Daoy (cell line): ENCODE measurements at places on chromosomes 11 and 22.

DNA sequence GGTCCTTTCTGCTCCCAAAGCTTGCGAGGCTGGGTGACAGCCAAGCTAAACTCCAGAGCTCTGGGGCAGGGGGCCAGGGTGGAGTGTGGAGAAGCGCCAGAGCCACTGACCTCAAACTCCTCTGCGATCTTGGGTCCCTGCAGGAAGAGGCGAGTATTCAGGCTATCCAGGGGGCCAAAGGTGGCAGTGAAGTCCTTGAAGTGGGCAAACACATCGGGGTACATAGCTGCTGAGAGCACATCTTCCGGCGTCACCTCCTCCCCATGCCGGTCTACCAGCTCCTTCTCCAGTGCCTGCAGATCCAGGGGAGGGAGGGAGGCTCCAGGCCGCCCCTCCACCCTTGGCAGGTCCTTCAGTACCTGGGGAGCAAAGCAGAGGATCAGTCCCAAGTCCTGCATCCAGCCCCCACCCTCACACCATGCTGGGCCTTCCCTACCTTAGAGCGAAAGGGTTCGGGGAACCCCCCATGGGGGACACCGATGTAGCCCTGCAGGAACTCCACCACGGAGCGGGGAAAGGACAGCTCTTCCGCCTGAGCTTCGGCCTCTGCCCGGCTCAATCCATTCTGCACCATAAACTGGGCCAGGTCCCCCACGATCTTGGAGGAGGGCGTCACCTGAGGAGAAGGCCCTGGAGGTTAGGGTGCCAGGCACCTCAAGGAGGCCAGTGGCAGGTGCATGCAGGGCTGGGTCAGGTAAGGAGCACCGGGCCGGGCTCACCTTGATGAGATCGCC is 6.4 kb downstream of the RCE1 start:
- no peak for DNase-seq

DNA sequence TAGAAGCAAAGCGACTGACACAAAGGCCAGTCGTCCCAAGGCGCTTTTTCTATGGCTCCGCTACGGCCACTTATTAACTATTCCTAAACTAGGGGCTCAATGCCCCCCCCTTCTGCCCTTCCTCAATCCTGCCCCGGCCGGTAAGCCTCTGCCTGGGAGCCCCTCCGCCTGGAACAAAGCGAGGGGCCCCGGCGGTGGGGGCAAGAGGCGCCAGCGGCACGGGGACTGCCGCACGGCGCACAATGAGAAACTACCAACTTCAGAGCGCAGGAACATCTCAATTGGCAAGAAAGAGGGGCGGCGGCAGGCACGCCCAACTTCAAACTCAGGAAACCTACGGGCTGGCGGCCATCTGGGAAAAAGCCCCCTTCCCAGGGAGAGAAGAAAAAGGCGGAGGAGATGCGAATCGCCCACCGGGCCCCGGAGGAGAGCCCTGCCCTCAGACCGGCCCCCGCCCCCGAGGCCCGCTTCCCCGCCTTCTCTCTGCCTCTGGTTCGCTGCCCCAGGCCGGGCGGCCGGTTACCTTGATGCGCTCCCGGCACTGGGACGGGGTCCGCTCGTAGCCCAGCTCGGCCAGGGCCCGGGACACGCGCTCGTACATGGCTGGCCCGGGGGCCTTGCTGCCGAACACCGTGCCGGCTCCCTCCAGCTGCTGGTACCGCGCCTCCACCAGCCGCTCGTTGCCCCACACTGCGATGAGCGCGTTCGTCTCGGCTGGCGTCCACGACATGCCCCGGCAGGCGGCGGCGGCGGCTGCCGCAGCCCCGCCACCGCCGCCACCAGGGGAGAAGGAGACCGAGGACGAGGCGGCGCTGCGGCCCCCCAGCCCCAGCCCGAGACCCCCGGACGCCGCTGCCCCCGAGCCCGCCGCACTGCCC is 619 bp downstream of the MSANTD2 start:
- DNase-seq = peak; percentile 41

DNA sequence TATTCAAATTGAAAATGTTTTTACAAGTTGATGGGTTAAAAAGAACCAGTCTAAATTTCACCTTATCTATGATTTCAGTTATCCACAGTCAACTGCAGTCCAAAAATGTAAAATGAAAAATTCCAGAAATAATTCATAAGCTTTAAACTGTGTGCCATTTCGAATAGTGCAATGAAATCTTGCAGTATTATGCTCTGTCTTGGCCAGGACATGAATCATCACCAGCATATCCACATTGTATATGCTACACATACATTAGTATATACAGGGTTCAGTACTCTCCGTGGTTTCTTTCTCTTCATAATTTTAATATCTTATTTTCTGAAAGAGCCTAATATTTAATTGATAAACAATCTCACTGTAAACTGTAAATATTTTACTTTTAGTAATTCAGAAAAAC is 45.9 kb downstream of the ARHGAP32 start:
- DNase-seq = no peak

DNA sequence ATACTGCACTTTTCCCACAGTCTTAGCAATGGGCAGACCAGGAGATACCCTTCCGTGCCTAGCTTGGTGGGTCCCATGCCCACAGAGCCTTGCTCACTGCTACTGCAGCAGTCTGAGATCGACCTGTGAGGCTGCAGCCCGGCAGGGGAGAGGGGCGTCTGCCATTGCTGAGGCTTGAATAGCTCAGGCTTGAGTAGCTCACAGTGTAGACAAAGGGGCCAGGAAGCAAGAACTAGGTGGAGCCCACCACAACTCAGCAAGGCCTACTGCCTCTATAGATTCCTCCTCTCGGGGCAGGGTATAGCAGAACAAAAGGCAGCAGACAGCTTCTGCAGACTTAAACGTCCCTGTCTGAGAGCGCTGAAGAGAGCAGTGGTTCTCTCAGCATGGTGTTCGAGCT is 118.1 kb downstream of the BARX2 start:
- DNase-seq = no peak

DNA sequence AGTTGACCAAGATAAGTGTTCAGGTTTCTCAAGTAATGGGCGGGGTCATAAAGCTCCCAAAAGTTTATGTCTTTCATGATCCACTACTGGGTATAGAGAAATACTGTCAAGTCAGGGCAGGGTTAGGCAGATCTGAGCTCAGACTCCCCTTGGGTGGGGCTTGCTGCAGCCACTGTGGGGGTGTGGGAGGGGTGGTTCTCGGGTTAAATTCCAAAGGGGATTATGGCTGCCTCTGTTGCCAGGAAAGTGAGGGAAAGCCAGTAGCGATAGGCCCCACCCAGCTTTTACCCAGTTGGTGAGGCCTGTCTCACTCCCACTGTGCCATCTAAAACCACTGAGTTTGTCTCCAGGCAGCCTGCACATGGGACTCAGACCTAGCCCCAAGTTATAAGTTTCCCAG is 37.8 kb downstream of the DLG2 start:
- DNase-seq = no peak

DNA sequence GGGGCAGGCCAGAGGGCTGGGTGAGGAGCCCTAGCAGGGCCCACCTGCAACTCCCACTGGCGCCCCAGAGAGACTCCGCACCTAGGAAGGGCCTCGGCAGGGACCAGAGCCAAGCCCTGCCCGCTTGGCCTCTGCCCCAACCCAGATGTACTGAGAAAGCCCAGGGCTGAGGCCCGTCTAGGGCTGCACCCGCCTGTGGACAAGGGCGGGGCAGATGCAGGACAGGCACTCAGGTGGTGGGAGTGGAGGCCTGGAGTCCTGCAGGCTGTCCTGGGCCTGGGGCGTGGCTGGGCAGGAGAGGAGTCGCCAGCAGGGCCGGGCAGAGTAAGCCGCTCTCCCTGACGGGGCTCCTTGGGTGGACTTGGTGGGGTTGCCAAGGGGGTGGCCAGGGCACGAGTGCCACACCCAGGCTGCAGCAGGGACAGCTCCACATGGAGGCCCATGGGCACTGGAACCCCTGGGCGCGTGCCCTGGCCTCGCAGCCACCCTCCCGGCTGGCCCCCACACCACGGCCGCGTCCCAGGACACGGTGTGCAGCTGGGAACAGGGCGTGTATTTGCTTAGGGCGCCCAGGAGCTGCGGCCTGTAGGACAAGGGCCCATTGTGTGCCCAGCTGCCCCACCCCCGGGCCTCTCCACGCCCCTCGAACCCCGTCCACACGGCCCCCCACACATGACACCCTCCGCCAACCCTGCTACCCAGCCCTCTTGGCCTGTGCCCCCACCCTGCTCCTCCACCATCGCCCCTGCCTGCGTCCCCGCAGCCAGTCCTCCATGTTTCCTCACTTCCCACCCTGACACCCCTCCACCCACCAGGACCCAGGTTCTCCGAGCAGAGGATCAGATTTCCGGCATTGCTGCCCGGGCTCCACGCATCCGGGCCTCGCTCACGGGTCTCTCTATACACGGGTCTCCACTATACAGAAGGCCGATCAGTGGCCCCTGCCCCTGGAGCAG is 11.3 kb upstream of the PIM3 start:
- no peak for DNase-seq

GRCh38 chr11:109209572-109209971 is 212.4 kb upstream of the C11orf87 start:
- DNase-seq = no peak

- DNase-seq = no peak
These were observed 10.2 kb downstream of the LRRC74B start for GRCh38 chr22:21055880-21056319.

GRCh38 chr11:1305063-1305495 is 4.4 kb downstream of the TOLLIP start:
- no peak for DNase-seq

GRCh38 chr11:132898676-132899075 is 633.6 kb downstream of the OPCML start:
- DNase-seq = peak; percentile 27

- peak; percentile 44 for DNase-seq
These were observed 5.2 kb upstream of the ZC3H12C start for GRCh38 chr11:110087812-110088534.

GRCh38 chr11:8596504-8597046 is 2.5 kb upstream of the STK33 start:
- no peak for DNase-seq

GRCh38 chr22:17912945-17913721 is 111.2 kb downstream of the MICAL3 start:
- DNase-seq = no peak

- DNase-seq = no peak
These were observed 50.2 kb downstream of the GAB4 start for GRCh38 chr22:16957781-16958180.

DNA sequence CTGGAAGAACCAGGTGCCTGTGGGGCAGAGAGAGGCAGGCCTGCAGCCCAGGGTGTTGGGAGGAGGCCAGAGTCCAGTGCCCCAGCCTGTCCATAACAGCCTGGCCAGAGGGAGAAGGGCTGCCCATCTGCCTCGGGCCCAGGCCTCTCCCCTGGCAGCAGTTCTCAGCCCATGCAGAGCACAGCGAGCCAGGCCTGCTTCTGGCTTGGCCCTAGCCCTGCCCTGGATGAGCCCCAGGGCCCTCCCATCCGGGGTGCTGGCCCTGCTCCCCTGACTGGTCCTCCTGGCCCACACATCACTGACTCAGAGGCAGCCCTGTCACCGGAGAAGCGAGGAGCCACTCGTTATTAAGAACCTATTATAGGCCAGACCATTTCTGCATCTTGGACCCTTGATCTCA is 19.7 kb upstream of the MYRF start:
- no peak for DNase-seq

DNA sequence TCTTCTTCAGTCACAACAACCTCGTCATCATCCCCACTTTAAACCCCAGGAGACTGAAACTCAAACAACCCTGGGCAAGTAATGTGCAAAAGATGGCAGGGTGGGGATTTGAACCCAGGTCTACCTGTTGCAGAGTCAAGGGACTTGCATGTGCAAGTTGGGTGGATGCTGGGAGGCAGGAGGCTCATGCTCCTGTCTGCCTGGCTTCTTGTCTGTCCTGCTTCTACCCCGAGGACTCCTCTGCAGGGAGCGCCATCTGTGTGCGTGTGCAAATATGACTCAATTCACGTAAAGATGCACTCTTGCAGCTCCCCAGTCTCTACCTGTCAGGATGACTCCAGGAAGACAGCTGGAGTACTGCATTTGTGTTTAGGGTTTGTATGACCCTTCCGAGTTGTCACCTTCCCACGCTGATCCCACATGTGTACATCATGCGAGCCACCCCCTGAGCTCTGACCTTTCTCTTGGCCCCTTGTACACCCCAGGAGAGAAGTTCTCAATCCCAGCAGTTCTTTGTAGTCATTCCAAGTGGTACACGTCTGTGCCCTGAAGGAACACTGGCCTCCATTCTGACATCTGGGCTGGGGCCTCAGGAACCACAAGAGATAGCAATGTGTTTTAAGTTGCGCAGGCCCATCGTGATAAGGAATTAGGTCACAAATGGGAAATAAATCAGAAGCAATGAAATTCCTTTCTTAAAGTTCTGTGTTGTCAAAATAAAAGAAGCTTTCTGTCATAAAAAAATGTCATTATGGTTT is 95.7 kb downstream of the CWC15 start:
- no peak for DNase-seq

DNA sequence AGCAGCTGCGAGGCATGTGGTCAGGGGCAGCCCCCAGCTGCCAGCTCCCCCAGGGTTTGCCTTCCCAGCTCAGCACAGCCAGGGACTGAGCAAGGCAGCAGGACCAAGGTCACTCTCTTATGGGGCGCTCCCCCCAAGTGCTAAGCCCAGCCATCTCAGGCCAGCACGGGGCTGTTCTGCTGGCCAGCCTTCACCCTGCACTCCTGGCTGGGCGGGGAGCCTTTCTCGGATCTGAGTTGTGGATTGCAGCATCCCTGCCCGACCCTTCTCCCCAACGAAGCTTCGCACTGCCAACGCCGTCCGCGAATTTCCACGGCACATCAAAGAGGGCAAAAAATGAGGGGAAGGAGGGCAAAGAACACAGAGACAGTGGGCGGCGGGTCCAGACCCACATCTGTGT is 42.5 kb upstream of the GAL start:
- DNase-seq = no peak

- DNase-seq = no peak
These were observed 302.0 kb downstream of the ETS1 start for GRCh38 chr11:128285321-128285720.

DNA sequence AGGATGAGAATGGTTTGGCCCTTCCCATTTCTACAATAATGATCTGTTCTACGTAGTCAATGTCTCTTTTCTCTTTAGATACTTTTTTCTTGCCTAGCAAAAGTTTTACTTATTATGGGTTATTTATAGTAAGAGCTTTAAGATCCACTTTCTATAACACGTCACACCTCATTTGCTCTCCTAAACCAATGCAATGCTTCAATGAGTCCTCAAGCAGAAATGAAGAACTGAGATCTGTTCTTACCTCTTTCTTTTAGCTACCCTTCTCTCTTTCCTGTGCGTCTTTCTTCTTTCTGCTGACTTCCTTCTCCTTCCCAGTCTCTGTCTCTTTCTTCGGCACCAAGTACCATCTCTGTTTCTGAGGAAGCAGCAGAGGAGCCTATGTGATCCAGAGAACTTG is 61.8 kb downstream of the SNX19 start:
- DNase-seq = no peak

GRCh38 chr11:116231543-116231942 is 541.2 kb downstream of the BUD13 start:
- DNase-seq = no peak

- no peak for DNase-seq
These were observed 100.6 kb downstream of the PHF21B start for GRCh38 chr22:44909241-44909640.

- no peak for DNase-seq
These were observed 36.3 kb downstream of the MRE11 start for GRCh38 chr11:94457118-94458029.
